SJCRH30 (cell line): ENCODE measurements at places on chromosomes 5 and 9.

GRCh38 chr5:8363138-8363537, 494.2 kb downstream of the MTRR start:
- DNase-seq = no peak

DNA sequence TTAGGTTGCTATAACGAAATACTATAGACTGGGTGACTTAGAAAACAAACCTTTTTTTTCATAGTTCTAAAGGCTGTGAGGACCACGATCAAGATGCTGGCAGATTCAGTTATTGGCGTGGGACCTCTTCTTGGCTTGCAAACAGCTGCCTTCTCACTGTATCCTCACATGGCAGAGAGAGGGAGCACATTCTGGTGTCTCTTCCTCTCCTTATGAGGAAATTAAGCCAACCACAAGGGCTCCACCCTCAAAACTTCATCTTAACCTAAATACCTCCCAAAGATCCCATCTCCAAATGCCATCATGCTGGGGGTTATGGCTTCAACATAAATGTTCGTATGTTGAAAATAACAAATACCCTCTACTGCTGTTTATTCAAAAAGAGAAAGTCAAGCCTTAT, 197.1 kb downstream of the CEMIP2 start:
- no peak for DNase-seq

- no peak for DNase-seq
These were observed 51.0 kb downstream of the C5orf22 start for GRCh38 chr5:31583129-31583528.

- peak; percentile 6 for DNase-seq
These were observed 1353.7 kb upstream of the ACO1 start for GRCh38 chr9:31030741-31031202.

- DNase-seq = no peak
These were observed 106.4 kb upstream of the ELL2 start for GRCh38 chr5:96067894-96068614.

DNA sequence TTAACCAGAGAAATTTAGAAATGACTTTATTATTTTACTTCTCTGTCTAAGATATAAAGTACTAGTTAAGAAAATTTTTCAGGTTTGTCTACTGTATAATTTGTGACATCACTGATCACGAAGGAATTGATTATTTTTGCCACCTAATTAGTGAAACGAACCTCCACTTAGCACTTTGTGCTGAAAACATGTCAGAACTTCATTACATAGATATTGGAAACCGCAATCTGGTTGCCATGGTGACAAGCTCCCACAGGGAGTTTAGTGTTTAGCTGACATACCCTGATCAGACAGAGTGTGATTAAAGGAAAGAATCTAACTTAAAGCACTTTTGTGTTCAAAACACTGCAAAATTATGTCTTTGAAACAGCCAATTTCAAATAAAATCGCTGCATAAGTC, 668.4 kb upstream of the CCNG1 start:
- peak; percentile 9 for DNase-seq

GRCh38 chr5:72474046-72474500, 33.1 kb downstream of the ZNF366 start:
- no peak for DNase-seq

- DNase-seq = no peak
These were observed 2.6 kb downstream of the AUH start for GRCh38 chr9:91359083-91359482.

GRCh38 chr9:120765910-120766425, 27.2 kb downstream of the FBXW2 start:
- DNase-seq = no peak

- peak; percentile 40 for DNase-seq
These were observed 45.3 kb downstream of the RAPGEF6 start for GRCh38 chr5:131589510-131590348.

GRCh38 chr9:130283539-130284248, 18.1 kb downstream of the HMCN2 start:
- no peak for DNase-seq

DNA sequence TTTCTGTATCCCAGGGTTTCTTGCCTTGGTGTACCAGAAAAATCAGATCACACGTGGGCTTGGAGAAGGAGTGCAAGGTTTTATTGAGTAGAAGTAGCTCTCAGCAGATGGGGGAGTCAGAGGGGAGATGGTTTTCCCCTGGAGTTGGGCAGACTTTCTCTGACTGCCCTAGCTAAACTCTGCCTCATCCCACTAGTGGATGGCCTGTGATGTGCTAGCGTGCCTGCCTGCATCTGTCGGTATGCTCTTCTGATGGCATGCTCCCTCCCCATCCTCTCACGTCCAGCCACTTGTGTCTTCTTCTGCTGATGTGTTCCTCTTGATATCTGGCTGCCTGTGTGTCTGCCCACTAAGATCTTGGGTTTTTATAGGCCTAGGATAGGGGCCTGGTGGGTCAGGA, 616.1 kb upstream of the RGMB start:
- no peak for DNase-seq

DNA sequence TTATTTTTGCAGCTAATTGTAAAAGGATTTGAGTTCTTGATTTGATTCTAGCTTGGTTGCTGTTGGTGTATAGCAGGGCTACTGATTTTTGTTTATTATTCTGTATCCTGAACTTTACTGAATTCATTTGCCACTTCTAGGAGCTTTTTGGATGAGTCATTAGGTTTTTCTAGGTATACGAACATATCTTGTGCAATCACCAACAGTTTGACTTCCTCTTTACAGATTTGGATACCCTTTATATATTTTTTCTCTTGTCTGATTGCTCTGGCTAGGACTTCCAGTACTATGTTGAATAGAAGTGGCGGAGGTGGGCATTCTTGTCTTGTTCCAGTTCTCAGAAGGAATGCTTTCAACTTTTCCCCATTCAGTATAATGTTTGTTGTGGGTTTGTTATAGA, 210.8 kb downstream of the FGF10 start:
- DNase-seq = no peak

GRCh38 chr5:163360656-163361055, 76.7 kb upstream of the CCNG1 start:
- no peak for DNase-seq

GRCh38 chr5:138110266-138110963, 26.6 kb downstream of the WNT8A start:
- peak; percentile 43 for DNase-seq

- peak; percentile 5 for DNase-seq
These were observed 1740.9 kb upstream of the CDH9 start for GRCh38 chr5:28779161-28779754.

DNA sequence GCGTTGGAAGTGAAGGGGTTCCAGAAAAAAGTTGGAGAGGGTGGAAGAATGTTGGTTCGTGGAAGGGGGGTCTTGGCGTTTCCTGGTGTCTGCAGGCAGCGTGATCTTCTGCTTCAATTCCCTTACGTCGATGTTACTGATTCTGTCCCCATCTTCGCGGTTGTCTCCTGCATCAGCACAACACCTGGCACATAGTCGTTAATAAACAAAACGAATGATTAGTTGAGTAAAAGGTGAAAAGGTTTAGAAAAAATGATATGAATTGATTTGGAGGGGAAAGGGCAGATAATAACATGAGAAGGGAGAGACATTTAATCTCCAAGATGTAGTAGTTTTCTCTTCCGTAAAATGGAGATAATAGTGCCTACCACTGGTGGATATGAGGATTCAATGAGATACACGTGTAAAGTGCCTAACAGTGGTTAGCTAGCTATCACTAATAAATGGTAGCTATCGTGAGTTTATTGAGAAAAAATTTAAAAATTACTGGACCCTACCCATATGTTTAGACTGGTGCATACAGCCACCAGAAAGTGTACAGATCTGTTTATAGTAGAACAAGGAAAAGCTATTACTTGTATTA, 556 bp downstream of the MTREX start:
- DNase-seq = no peak

- no peak for DNase-seq
These were observed 195.4 kb downstream of the HSPA4 start for GRCh38 chr5:133247151-133247709.

GRCh38 chr5:145960848-145961600, 24.6 kb downstream of the SH3RF2 start:
- no peak for DNase-seq

- peak; percentile 69 for DNase-seq
These were observed 318.4 kb downstream of the ARL15 start for GRCh38 chr5:53991942-53992341.

GRCh38 chr9:28929433-28929832, 1356.2 kb upstream of the C9orf72 start:
- no peak for DNase-seq

- no peak for DNase-seq
These were observed 54.4 kb upstream of the SH3PXD2B start for GRCh38 chr5:172508471-172509404.

DNA sequence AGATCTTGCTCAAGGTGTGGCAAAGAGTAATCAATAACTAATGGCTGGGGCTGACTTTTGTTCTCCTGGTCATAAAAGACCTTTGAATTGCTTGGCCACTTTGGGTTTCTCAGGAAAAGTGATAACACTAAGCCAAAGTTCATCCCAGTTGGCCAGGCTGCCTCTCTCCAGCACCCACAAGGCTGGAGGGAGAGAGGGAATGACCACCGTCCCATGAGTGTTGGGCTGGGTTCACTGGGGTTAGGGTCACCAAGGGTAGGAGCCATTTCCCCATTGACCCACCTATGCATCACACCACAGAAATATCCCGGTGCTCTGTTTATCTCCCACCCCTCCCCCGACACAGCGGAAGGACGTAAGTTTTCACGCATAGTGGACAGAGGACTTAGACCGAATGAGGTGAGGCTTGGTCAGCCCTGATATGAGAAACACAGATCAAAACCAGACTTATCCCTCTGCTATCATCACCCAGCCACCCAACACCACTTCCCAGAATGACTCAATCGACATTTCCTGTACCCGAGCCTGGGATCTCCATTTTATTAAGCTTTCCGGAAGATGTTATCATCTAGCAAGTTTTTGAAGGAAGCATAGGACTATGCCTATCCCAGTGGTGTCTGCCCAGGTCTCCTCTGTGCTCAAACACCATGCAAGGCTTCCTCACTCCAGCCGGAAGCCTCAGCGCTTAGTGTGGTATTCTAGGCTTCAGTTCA, 27.0 kb upstream of the PPARGC1B start:
- no peak for DNase-seq

GRCh38 chr5:172085738-172086137, 79.3 kb upstream of the FBXW11 start:
- no peak for DNase-seq

DNA sequence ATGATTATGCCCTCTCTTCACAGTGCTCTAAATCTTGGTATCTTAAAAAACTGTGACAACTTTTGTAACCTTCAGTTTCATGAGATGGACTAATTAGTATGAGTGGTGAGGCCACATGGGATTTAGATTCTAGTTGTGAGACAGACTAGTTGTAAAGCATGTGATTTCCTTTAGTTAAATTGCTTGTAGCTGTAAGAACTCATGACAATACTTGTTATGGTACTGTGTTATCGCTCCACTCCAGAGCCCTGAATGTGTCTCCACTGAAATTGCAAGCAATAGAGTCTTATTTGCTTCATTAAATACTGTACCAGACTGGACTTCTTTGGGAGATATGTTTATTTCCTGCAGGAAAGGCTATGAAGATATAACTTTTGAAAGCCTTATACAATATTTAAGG, 1198.3 kb upstream of the CDH6 start:
- DNase-seq = no peak
